ENCODE measurements at places on chromosomes 12 and 14. TPM values are rescaled to one million over a fixed set of nuclear protein-coding genes. Genes with fewer than 3 reads are reported as not detected.

GRCh38 chr14:99716850-99717681 is 33.0 kb downstream of the CYP46A1 start:
- DNase-seq = no peak

DNA sequence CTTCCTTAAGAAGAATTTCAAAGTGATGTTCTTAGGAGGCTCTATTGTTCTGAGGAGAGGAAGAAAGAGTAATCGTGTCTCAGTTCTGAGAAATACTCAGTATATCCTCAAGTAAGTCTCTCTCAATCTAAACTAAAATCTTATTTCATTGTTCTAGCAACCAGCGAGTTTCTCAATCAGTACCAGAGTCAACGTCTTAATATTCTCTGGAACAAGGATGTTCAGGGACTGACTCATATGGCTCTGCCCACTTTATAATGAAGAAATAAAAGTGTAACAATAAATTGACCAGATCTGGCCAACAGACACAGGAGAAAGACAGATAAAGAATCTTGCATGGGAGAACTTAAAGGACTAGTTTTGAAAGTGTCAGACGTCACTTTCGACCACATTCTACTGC is 469.8 kb upstream of the FLRT2 start:
- no peak for DNase-seq

DNA sequence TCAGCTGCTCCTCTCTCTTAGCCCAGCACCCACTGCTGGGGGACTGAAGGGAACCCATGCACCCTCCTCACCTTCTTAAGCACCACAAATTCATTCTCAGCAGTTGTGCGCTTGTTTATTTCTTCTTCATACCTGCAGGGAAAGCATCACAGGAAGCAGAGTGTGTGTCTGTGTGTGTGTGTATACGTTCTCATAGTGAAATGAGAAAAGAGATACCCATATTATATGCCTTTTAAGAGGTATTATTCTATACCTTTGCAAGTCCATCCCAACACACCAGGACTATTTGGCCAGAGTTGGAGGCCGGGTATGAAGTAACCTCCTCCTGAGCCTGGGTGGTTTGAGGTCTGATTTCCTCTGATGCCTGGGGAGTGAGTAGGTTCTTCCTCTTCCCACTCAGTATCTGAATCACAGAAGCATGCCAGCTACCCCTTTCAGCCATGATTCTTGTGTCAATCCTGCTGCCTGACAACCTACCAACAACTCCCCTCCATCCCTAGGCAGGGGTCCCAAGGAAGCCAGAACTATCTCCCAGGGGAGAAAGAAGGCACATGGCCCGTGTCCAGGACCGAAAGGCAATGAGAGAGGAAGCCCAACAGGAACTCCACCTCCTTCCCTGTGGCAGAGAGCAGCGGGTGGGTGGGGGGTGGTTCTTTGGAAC is 3.0 kb downstream of the KRT73 start:
- peak; percentile 41 for DNase-seq

DNA sequence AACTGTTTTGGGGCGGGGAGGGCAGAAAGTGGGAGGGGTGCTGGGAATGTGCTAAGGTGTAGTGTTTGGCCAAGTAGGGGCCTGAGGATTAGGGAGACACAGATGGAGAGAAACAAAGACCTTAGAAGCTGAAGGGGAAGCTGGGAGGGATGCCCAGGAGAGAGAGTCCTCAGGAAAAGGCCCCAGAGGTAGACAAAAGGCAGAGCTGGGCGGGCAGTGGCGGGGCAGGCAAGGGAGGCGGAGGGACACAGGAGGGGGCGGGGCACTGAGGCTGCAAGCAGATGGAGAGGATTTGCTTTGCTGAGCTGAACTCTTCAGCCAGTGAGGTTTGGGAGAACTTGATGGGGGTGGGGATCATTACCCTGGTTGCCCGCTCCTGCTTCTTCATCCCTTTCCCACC is 2.8 kb downstream of the PTMS start:
- DNase-seq = peak; percentile 36

FOXA1 gene
- 0.12 TPM for total RNA-seq

AKT1 gene
- 131 TPM for total RNA-seq

All from activated CD4-positive, alpha-beta memory T cell treated with anti-CD3 and anti-CD28 coated beads for 36 hours (primary cell).